CD4-positive, alpha-beta T cell (primary cell): ENCODE measurements at places on chromosomes 11 and 22. TPM values are rescaled to one million over a fixed set of nuclear protein-coding genes. Genes with fewer than 3 reads are reported as not detected.
A peak's percentile ranks its signal among the peaks of the same experiment; 100 is the strongest.

Gene MSANTD2
- total RNA-seq = 5.1 TPM

DNA sequence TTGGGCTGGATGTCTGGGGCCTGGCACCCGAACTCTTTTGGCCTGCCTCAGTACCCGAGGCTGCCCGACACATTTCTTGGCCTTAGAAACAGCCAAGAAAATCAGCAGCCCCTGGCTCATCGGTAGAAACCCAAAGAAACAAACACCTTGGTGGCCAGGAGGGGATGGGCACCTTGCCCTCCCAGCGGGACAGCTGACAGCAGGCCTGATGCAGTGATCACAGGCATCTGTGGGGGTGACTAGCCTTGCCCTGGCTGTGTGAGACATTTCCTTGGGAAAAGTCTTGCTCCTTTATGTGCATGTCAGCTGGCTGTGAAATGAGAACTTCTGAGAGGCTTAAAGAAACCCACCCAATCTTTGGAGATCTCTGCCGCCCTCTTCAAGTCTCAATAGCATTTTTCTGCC is 60.9 kb downstream of the SMIM38 start:
- no peak overlapping the region for H3K27ac ChIP-seq
- no peak overlapping the region for H3K4me3 ChIP-seq
- no peaks in the 10 kb centered on the region for H3K27me3 ChIP-seq
- H3K36me3 ChIP-seq = no peaks in the 10 kb centered on the region
- DNase-seq = no peak
- peaks cover 4% of the 10 kb centered on the region for H3K4me1 ChIP-seq

Gene TRAF6
- total RNA-seq = 27.9 TPM

- H3K27ac ChIP-seq = no peak overlapping the region
- no peak for DNase-seq
Observed at GRCh38 chr11:91854780-91855179, 369.8 kb upstream of the FAT3 start.

DNA sequence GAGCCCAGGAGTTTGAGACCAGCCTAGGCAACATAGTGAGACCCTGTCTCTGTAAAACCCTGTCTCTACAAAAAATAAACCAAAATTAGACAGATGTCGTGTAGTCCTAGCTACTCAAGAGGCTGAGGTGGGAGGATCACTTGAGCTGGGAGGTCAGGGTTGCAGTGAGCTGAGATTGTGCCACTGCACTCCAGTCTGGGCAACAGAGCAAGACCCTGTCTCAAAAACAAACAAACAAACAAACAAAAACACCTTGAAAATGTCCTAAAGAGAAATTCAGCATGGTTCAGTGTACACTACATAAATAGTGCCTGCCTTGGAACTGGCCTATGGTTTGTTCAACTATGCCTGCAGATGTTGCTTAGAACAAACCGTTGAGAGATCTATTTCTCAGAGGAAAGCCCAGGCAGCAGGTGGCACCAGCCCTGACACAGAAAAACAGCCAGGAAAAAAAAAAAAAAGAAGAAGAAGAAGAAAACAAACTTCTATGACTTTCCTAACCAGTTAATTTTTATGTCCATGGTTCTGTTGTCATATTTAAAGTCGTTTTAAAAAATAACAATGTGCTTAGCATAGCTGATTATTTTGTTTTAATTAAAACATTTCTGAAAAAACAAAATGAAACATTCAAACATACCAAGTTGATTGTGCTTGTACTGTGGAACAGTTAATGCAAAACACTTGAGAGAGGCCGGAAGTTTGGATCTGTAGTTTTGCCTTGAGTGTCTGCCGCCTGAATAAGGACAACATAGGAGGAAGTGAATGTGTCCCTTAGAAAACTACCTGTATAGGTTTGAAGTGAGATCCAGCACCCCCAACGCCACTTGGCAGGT is 5.4 kb downstream of the KREMEN1 start:
- DNase-seq = no peak
- peaks cover 28% of the 10 kb centered on the region for H3K27me3 ChIP-seq
- H3K4me1 ChIP-seq = peaks cover 12% of the 10 kb centered on the region
- no peaks in the 10 kb centered on the region for H3K36me3 ChIP-seq
- H3K27ac ChIP-seq = no peak overlapping the region
- H3K4me3 ChIP-seq = no peak overlapping the region

- no peak overlapping the region for H3K4me3 ChIP-seq
- H3K36me3 ChIP-seq = no peaks in the 10 kb centered on the region
- no peak overlapping the region for H3K27ac ChIP-seq
- DNase-seq = no peak
- no peaks in the 10 kb centered on the region for H3K4me1 ChIP-seq
- H3K27me3 ChIP-seq = no peaks in the 10 kb centered on the region
Observed at GRCh38 chr11:115939731-115940421, 435.7 kb upstream of the CADM1 start.

DNA sequence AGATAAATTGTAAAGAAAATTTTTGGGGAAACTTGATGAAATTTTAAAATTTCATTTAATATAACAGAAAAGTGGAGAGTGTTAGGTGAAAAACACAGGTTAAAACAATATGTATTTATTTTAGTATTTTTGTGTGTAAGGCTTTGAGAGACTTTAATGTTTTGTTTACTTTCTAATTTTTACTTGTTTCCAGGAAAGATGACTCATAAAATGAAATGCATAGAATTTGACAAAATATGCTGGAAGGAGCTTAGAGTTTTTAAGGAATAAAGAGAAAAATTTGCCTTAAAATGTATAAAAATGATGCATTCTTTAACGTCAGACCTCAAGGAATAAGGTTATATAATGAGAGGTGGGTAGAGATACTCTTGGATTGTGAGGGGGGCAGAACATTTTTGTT is 1205.1 kb upstream of the CNTN5 start:
- no peaks in the 10 kb centered on the region for H3K27me3 ChIP-seq
- H3K4me1 ChIP-seq = no peaks in the 10 kb centered on the region
- no peaks in the 10 kb centered on the region for H3K36me3 ChIP-seq

DNA sequence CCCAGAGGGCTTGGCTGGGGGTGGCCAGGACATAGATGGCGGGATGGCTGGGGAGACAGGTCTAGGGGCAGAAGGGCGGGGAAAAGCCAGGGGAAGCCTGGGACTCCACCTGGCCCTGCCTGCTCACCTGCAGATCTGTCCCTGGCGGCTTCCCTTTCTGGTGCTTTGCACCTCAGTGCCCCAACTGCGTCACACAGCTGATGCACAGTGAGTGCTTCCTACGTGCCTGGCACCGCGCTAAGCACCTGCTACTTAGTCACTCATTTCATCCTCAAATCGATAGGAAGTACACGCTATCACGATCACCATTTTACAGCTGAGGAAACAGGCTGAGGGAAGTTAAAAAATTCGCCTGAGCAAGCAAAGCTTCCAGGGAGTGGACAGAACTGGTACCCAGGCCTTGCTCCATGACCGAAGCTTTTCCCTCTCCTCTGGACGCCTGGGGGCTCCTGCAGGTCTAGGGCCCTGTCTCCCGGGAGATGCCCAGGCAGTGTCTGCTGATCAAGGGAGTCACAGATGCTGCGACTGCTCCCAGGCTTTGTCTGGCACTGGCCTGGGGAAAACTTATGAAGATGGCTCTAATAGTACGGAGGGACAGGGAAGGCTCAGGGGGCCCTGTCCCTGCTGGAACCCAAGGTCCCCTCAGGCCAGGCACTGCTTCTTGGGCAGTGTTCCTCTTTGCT is 63.0 kb upstream of the TTLL12 start:
- no peak overlapping the region for H3K27ac ChIP-seq
- H3K4me1 ChIP-seq = no peaks in the 10 kb centered on the region
- no peak overlapping the region for H3K4me3 ChIP-seq
- no peaks in the 10 kb centered on the region for H3K36me3 ChIP-seq

Gene TRIM48
- total RNA-seq = not detected

- H3K4me1 ChIP-seq = peaks cover 12% of the 10 kb centered on the region
- no peak overlapping the region for H3K4me3 ChIP-seq
- no peak for DNase-seq
- peaks cover 13% of the 10 kb centered on the region for H3K27me3 ChIP-seq
Observed at GRCh38 chr11:2923446-2924375, 5.5 kb downstream of the PHLDA2 start.

GRCh38 chr11:10329356-10329755 is 24.5 kb downstream of the ADM start:
- H3K27me3 ChIP-seq = no peaks in the 10 kb centered on the region
- H3K4me3 ChIP-seq = no peak overlapping the region
- no peak for DNase-seq
- no peaks in the 10 kb centered on the region for H3K36me3 ChIP-seq
- no peak overlapping the region for H3K27ac ChIP-seq
- no peaks in the 10 kb centered on the region for H3K4me1 ChIP-seq

DNA sequence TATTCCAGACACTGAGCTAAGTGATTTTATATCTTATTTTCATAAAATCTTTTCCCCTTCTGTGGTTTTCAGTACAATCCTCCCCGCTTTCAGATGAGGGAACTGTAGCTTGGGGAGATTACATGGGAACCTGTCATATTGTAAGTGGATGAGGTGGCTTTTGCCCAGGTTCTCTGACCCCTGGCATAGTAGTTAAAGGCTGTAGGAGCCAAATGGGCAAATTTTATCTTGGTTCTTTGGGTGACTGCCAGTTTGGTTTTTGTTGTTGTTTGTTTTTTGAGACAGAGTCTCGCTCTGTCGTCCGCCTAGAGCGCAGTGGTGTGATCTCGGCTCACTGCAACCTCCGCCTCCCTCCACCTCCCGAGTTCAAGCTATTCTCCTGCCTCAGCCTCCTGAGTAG is 411.6 kb upstream of the NARS2 start:
- H3K36me3 ChIP-seq = no peaks in the 10 kb centered on the region
- no peaks in the 10 kb centered on the region for H3K27me3 ChIP-seq
- no peak for DNase-seq

- H3K27me3 ChIP-seq = no peaks in the 10 kb centered on the region
- no peak overlapping the region for H3K27ac ChIP-seq
- no peak for DNase-seq
- no peaks in the 10 kb centered on the region for H3K36me3 ChIP-seq
Observed at GRCh38 chr11:58926251-58926650, 13.0 kb upstream of the GLYATL1 start.

- peaks cover 7% of the 10 kb centered on the region for H3K4me1 ChIP-seq
- no peak within 1 kb of the TSS for H3K27ac ChIP-seq
- DNase-seq = no peak
- no peak within 1 kb of the TSS for H3K4me3 ChIP-seq
Observed at GRCh38 chr11:125945797-125946520, at the start of gene VSIG10L2. Gene VSIG10L2 (plus strand): TSS chr11:125946044. CDS start chr11:125946056, 12 bp downstream.

GRCh38 chr11:34897171-34897870 is 18.9 kb downstream of the APIP start:
- no peak for DNase-seq
- H3K27me3 ChIP-seq = no peaks in the 10 kb centered on the region
- no peak overlapping the region for H3K4me3 ChIP-seq
- H3K4me1 ChIP-seq = no peaks in the 10 kb centered on the region
- H3K36me3 ChIP-seq = peaks cover 6% of the 10 kb centered on the region
- H3K27ac ChIP-seq = no peak overlapping the region

Gene PLA2G3
- not detected for total RNA-seq

DNA sequence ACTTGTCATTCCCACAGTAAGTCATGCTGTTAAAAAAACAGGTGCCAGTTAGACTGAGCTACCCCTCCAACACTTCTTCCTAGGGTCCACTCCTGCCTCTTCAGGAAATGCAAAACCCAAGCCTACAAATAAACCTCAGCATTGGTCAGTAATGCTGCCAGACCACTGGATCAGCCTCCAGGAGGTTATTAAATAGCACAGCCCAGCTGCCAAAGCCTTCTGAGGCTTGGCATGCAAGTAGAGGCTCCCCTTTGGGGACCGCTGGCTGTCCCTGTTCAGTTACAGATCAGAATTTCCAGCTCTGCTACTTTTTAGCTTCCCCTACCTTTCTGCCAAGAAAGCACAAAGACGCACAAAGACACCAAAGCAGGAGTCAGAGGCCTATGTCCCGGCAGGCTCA is 33.3 kb downstream of the ABTB2 start:
- no peak overlapping the region for H3K27ac ChIP-seq
- H3K4me3 ChIP-seq = no peak overlapping the region
- H3K27me3 ChIP-seq = no peaks in the 10 kb centered on the region
- no peaks in the 10 kb centered on the region for H3K36me3 ChIP-seq
- H3K4me1 ChIP-seq = no peaks in the 10 kb centered on the region

Gene MS4A4A
- not detected for total RNA-seq

DNA sequence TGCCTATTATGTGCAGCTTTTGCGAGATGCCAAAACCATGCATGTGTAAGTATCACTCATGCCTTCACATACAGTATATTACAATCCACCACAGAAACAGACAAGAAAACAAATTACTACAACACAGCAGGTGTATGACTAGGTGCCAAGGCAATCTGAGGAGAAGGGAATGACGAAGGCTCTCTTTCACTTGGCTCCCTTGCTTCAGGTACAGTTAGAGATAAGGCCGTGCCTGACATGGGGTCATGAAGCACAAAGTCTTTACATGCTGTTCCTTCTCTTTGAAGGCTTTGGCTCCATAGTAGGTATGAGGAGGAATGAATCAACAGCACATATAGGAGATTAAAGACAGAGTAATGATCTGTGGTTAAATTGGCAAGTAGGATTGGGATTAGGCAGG is 65.2 kb upstream of the FSHB start:
- H3K27ac ChIP-seq = no peak overlapping the region
- no peaks in the 10 kb centered on the region for H3K36me3 ChIP-seq
- no peaks in the 10 kb centered on the region for H3K27me3 ChIP-seq
- H3K4me3 ChIP-seq = no peak overlapping the region
- no peak for DNase-seq
- no peaks in the 10 kb centered on the region for H3K4me1 ChIP-seq

GRCh38 chr11:103997082-103997481 is 39.4 kb upstream of the DDI1 start:
- no peaks in the 10 kb centered on the region for H3K27me3 ChIP-seq
- H3K4me3 ChIP-seq = no peak overlapping the region
- no peaks in the 10 kb centered on the region for H3K36me3 ChIP-seq
- DNase-seq = no peak

GRCh38 chr11:79335681-79336080 is 105.1 kb downstream of the TENM4 start:
- H3K4me3 ChIP-seq = no peak overlapping the region
- H3K36me3 ChIP-seq = no peaks in the 10 kb centered on the region
- H3K27ac ChIP-seq = no peak overlapping the region
- DNase-seq = no peak
- no peaks in the 10 kb centered on the region for H3K27me3 ChIP-seq
- no peaks in the 10 kb centered on the region for H3K4me1 ChIP-seq

GRCh38 chr11:65553301-65554001 is 4.7 kb downstream of the LTBP3 start:
- peaks cover 24% of the 10 kb centered on the region for H3K36me3 ChIP-seq
- peak overlapping the region; percentile 30 for H3K4me3 ChIP-seq
- H3K4me1 ChIP-seq = peaks cover 79% of the 10 kb centered on the region
- H3K27me3 ChIP-seq = no peaks in the 10 kb centered on the region
- peak overlapping the region; percentile 72 for H3K27ac ChIP-seq

- H3K27me3 ChIP-seq = no peaks in the 10 kb centered on the region
- H3K36me3 ChIP-seq = no peaks in the 10 kb centered on the region
- H3K4me1 ChIP-seq = peaks cover 3% of the 10 kb centered on the region
- DNase-seq = no peak
- H3K4me3 ChIP-seq = no peak overlapping the region
- no peak overlapping the region for H3K27ac ChIP-seq
Observed at GRCh38 chr11:7587712-7588111, 73.9 kb downstream of the PPFIBP2 start.

DNA sequence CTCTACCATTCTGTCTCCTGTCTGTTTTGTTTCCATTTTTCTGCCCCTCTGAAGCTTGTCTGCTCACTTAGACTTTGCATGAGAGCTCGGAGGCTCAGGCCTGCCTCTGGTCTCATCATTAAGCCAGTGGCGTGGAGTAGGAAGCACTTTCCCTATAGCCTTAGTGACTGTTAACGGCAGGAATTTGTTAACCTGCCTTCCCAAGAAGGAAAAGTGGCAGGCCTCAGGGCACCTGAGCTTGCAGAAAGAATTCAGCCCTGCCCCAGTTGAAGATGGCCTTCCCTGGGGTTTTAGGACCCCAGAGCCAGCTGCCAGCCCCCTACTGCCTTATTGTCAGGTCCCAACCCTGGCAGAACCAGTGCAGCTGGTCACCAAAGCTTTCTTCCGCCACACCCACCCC is 93.2 kb downstream of the PKNOX2 start:
- DNase-seq = no peak
- H3K36me3 ChIP-seq = no peaks in the 10 kb centered on the region
- H3K4me3 ChIP-seq = no peak overlapping the region
- peaks cover 8% of the 10 kb centered on the region for H3K27me3 ChIP-seq
